Coronary artery (tissue), 2 donors: ENCODE measurements at places on chromosomes 3 and 15.

DNA sequence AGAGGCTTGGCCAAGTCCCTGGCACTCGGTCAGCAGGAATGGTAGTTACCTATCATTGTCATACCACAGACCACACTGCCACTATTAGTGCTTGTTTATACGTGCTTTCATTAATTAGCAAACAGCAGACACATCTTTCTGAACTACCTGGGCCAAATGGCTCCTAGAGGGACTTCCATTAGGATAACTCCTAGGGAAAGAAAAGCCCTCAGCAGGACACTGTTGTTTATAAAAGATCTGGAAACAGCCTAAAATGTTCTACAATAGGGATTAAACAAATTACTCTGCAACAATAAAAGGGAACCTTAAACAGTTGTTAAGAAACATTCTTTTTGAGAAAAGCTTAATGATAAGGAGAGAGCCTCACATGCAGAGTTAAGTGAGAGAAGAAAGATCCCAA, 38.5 kb downstream of the ARHGEF3 start:
- DNase-seq = no peak

DNA sequence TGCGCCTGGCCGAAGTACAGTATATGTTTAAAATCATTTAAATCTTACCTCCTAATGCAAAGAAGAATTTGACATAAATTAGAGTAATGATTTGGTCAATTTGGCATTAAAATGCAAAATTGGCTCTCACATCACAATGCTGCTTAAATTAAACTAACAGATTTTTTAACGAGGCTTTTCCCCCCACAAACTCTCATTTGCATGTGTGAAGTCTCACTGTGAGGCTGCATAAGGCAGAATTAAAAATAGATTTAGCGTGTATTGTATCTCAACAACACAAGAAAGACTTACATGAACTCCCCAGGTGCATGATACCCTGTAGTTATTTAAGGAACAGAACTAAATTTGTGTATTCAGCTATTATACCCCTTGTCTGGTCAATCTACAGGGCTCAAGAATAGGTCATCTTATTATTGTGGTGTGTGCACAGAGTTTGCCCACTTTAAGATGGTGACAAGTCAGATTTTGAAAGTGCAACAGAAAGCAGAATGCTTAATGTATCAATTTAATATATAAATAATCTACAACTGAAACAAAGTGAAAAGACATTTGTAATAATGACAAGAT, 897.9 kb downstream of the EPHA3 start:
- no peak for DNase-seq

GRCh38 chr15:73921254-73921925, 4.9 kb upstream of the LOXL1 start:
- DNase-seq = no peak

DNA sequence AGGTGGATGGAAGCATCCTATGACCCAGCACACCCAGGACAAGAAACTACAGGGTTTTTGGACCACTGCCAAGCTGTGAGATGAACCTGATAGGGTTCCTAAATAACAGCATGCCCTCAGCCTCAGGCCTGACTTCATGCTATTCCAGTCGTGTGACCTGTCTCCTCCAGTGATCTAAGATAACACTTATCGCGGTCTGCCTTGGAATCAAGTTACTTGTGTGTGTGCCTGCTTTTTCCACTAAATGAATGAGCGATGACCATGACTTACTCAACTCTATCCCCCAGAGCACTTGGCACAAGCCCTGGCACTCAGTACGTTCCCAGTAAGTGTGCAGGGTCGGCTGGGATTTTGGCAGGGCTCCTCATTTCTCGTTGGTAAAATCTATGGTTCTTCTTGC, 172.7 kb upstream of the TP63 start:
- DNase-seq = no peak

- no peak for DNase-seq
Observed at GRCh38 chr3:31659246-31659645, 126.5 kb downstream of the STT3B start.

DNA sequence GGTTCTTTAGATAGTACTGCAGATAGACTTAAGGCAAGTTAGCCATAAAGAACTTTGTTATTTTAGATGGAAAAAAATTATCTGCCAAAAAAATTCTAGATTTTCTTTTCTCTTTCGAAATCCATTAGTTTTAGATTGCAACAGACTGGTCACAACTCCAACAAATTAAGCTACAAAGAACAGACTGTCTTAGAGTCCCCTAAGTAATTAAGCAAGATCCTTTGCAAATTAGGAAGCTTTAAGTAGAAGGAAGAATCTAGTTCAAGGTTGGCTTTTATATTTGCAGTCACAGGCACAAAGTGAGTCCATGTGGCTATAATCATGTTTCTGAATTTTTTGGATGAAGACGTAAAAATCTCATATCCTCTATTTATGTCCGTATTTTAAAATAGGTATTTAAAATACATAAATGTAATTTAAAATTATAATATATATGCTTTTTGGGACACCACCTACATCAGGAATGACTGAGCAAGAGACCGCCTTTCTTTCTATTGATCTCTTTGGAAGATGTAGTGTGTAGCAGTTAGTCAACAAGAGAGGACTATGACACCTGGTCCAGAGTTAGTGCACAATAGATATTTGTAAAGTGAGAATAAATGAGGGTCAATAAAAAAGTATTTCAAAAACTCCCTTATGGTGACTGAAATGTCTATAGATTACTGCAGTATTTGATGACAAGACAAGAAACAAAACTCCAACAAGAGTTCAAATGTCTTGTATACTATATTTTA, 34.4 kb downstream of the TMEM45A start:
- DNase-seq = no peak

DNA sequence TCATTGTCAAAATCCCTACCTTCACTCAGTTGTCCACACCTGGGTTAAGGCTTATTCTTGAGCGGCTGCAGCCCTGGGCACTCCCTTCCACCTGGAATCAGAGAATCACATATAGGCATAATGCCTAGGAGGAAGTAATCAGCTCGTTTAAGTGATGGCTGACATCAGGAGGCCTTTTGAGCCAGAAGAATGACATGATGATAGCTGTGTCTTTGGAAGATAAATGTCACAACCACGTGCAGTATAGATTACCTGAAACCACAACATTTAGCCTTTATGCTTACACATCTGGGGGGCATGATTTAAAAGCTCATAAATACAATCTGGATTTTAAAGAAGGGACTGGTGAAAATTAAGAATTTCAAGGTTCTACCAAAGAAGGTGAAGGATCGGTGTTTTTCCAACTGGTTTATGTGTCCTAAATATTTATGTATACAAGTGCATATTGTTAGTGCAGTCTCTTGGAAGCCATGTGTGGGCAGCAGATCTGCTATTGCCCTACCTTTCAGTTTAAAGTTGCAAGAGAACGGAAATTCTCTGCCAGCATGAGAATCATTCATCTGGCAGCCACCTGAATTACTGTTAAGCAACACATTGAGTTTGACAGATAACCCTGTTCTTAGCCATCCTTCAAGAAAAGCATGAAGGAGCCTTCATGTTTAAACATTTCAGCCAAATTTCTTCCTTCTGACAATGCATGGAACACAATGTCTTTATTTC, 163.4 kb upstream of the NR2E3 start:
- DNase-seq = no peak

DNA sequence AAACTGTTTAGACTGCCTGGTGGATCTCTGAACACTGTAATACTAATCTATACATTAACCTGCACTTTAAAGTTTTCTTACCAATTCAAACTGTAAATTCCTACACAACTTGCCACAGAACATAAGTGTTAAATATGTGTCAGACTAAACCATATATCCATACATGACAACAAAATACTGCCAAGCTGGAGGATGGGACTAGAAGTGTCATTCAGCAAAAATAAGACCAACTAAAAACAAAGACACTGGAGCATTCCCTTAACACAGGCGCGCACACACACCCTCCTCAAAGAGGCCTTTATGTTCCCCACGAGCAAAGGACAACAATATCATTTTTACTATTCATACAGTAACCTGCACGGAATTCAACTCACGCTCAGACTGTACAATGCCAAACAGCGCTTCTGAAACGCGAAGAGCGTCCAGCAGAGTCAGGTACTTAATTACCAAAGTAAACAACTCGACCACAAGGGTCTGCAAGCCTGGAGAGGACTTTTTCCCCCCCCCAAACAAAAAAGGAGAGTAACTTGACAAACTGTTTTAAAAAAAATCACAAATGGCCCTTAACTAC, 1.1 kb downstream of the DCUN1D1 start:
- DNase-seq = no peak

DNA sequence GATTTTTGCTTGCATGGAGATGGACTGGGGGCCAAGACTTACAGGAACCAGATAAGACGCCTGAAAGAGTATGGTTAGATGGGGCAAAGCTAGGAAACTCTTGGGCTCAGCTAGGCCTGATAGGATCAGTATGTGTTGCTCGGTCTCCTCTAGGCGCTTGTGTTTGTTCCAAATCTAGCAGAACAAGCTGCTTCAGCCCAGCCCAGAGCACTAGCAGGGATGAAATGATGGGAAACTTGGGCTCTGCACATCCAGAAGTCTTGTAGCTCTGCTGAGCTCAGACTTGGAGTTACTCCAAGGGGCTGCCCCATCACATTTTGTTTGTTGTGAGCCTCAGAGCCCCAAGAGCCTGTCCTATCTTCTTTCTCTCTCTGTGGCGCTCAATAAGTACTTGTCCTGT, 34.7 kb downstream of the FOXL2 start:
- DNase-seq = no peak

DNA sequence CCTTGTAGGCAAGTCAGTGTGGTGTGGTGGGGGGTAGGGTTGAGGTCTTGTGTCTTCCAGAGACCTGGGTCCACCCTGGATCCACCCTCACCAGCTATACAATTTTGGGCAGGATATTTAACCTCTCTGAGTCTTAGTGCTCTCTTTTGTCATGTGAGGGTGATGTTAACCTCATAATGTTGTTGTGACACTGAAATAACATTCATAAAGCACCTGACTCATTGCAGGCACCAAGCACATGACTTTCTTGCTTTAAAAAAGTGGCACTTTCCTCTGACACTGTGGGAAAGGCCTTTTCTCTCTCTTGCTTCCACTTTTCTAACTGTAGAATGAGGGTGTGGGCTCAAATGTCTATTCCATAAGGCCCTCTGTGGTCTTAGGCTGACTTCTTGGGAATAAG, 75.5 kb downstream of the SCN10A start:
- no peak for DNase-seq

DNA sequence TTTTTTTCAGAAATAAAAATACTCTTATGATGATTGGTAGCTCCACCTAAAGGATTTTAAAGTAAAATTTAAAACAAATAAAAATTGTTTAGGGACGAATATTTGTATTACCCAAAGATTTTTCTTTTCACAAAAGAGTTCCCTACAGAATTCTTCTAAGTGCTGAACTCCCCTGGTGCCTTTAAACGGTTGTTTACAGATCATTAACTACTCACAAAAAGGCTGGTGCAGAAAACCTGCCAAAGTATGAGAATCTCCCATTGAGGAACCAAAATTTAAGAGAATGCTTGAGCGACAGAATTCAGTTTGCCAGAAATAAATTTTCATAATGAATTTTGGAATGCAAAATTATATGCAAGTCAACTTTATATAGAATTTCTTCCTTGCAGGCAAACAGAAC, 497.8 kb upstream of the NR2F2 start:
- DNase-seq = no peak

DNA sequence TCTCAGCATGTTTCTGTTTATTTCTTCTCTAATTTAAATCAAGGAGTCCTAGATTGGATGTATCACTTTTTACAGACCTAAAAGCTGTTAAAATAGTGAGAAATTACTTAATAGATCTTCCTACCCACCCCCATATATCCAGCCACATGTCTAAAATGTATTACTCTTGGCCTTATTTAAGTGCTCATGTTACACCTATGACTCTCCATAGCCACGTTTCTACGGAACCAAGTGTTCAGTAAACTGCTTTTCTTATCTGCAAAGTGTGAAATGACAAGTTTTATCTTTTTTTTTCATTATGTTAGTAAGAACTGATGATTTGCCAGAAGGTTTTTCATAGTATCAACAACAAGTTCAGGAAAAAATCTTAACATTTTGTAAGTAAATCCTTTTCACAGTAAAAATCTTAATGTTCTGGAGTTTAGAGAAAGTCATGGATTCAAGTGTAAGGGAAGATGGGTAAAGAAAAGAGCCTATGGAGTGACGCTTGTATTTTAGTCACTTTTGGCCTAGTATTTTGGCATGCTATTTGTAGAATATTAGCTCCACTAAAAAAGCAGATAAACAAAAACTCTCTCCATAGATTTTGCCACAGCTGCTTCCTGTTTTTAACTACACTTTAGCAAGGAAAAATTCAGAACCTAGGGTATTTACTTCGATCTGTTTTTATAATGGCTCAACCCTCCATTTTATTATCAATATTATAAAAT, 41.2 kb upstream of the IGSF10 start:
- DNase-seq = no peak

DNA sequence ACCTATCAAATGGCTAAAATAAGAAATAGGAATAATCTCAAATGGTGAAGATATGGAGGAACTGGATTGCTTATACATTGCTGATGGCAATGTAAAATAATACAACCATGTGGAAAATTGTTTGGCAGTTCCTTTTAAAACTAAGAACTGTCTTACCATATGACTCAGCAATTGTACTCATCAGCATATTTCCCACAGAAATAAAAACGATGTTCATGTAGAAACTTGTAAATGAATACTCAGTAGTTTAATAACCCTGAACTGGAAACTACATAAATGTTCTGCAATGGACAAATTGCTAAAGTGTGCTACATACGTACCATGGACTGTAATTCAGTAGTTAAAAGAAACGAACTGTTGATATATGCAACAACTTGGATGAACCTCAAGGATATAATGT, 253.9 kb upstream of the RBMS3 start:
- no peak for DNase-seq

GRCh38 chr3:45185461-45185860, 39.3 kb upstream of the CDCP1 start:
- no peak for DNase-seq

DNA sequence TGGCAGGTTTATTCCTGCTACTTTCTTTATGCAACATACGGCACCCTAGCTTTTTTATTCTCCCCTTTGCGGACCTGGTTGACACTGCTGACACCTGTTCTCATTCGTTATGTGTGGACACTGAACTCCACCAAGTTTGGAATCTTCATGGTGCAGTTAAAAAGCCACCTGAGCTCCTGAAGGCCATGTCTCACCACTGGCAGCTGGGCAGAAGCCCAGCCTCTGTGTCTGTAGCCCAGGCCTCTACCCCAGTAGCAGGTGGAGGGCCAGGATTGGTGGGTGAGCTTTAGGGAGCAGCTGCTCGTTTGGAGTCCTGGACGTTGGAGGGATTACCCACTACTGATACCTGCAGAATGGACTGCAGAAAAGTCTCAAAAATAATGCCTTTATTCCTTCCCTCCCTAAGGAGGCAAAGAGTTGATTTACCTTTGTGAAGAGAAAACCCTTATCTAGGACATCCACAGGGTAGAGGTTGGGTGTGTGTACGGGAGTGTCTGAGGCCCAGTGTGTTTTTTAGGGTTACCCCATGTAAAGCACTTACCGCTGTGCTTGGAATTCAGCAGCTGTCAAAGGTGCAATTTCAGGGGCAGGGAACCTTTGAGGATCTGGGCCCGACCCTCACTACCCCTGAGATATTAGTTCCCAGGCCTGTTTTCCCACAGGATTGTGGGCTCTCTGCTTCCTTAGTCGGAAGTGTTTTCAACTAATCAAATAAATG, 637 bp upstream of the CCNDBP1 start:
- DNase-seq = no peak

- DNase-seq = no peak
Observed at GRCh38 chr3:194379231-194379630, 9.7 kb upstream of the LRRC15 start.

- no peak for DNase-seq
Observed at GRCh38 chr3:129122412-129123011, 908 bp upstream of the RAB43 start.
